ENCODE measurements at places on chromosomes 4 and X. TPM values are rescaled to one million over a fixed set of nuclear protein-coding genes. Genes with fewer than 3 reads are reported as not detected.

Gene SRP72
- 176 TPM for total RNA-seq

GRCh38 chr4:76615999-76616398 is 181.0 kb downstream of the SHROOM3 start:
- no peaks in the 10 kb centered on the region for H3K36me3 ChIP-seq
- peaks cover 14% of the 10 kb centered on the region for H3K27me3 ChIP-seq
- no peak for DNase-seq
- no peak overlapping the region for H3K27ac ChIP-seq

- H3K4me3 ChIP-seq = no peak overlapping the region
- no peak overlapping the region for H3K27ac ChIP-seq
- no peaks in the 10 kb centered on the region for H3K36me3 ChIP-seq
- no peaks in the 10 kb centered on the region for H3K27me3 ChIP-seq
Measured at GRCh38 chr4:45640281-45640680, 483.6 kb downstream of the GABRG1 start.

Gene SATL1
- total RNA-seq = not detected

Gene ATP11C
- 19.3 TPM for total RNA-seq
